Regular cardiac myocyte (primary cell): ENCODE measurements at places on chromosomes 2 and 18. TPM values are rescaled to one million over a fixed set of nuclear protein-coding genes. Genes with fewer than 3 reads are reported as not detected.

ANKRD23 gene
- 0.77 and 0.85 TPM in 2 replicates for total RNA-seq

DSC2 gene
- under 0.01 TPM in 2 replicates for total RNA-seq

RAD51AP2 gene
- total RNA-seq: under 0.01 TPM in 2 replicates

EML6 gene
- total RNA-seq: 0.58 and 1.1 TPM in 2 replicates

LYPD6B gene
- total RNA-seq: 0.56 and 2.7 TPM in 2 replicates

PRSS56 gene
- not detected in 2 replicates for total RNA-seq

PFN4 gene
- total RNA-seq: 0.28 and 0.38 TPM in 2 replicates

MDH1B gene
- 0.38 and 0.56 TPM in 2 replicates for total RNA-seq

IL18R1 gene
- total RNA-seq: 0.96 and 1.4 TPM in 2 replicates

ANKRD12 gene
- 33.7 and 92.7 TPM in 2 replicates for total RNA-seq

LIMS3 gene
- total RNA-seq: 1.1 and 1.5 TPM in 2 replicates

FOXD4L1 gene
- 0.19 and 0.28 TPM in 2 replicates for total RNA-seq

WDR33 gene
- total RNA-seq: 22.8 and 24.0 TPM in 2 replicates

TBR1 gene
- total RNA-seq: under 0.01 TPM in 1 of 2 replicates, not detected in the other

RSAD2 gene
- 0.85 TPM in 1 of 2 replicates, not detected in the other for total RNA-seq

ATG16L1 gene
- total RNA-seq: 29.0 and 37.6 TPM in 2 replicates

UGGT1 gene
- 92.8 and 112 TPM in 2 replicates for total RNA-seq

TUBA4A gene
- 30.2 and 38.0 TPM in 2 replicates for total RNA-seq
